ENCODE measurements at places on chromosomes 7 and 10.
A peak's percentile ranks its signal among the peaks of the same experiment; 100 is the strongest.

- DNase-seq, result no peak
Observed at GRCh38 chr7:155739538-155740143, 72.6 kb downstream of the SHH start.

GRCh38 chr7:27703181-27703580, 36.8 kb upstream of the TAX1BP1 start:
- no peak for DNase-seq

DNA sequence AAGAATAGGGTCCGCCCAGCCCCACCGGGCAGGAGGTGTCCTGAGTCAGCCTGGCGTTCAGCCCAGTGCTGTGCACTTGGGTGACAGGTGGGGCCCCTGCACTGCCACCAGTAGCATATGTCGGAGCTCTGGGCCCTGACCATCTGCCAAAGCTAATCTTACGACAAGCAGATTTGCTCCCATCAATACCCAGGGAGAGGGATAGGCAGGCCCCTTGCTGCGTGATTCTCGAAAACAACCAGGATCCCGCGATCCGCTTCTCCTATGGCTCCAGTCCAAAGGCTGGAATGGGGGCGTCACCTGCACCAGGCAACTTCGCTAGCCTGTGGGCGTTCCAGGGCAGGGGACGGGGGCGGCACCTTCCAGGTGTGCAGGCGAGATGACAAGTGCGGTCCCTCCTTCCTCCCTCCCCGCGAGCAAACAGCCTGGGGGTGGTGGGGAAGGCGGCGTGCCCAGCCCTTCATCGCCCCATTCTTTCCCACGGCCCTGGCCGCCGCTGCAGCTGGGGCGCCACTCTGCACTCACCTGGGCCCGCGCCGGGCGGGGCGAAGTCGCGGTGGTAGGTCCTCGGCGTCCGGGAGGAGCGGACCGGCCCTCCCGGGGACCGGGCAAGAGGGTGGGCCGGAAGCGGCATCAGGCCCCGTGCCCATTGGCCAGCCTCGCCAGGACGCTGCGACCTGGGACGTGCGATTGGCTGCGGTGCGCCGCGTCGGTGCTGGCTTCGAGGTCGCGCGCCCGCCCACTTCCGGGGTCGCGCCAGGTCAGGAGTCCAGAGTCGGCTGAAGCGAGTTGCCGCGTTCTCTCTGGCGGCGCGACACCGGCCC, at the start of gene TECPR1:
Gene TECPR1 (minus strand): TSS at position 632 of the 824 bp plus-strand sequence. CDS start 6,086 bp downstream, outside the sequence.
- peak; percentile 84 for DNase-seq

- DNase-seq, result no peak
Observed at GRCh38 chr7:73871163-73872011, 10.4 kb downstream of the TMEM270 start.

- DNase-seq, result no peak
Observed at GRCh38 chr10:45294681-45295080, 20.7 kb downstream of the OR13A1 start.

DNA sequence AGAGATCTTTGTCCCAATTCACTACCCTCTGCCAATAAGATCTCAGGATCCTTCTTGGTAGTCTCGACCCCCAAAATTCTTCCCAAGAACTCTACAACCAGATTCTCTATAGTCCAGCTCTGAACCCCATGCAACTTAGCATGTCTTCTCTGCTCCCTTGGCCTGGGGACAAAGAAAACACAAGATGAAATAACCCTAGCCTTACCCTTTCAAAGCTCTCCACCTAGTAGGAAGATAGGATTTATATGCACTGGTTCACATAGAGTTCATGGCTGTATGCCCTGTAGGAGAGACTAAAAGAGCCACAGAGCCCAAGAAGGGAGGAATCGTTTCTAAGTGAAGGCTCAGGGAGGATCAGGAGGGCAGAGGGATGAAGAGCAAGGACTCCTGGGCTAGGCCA, 96.1 kb downstream of the PPP1R3C start:
- no peak for DNase-seq

DNA sequence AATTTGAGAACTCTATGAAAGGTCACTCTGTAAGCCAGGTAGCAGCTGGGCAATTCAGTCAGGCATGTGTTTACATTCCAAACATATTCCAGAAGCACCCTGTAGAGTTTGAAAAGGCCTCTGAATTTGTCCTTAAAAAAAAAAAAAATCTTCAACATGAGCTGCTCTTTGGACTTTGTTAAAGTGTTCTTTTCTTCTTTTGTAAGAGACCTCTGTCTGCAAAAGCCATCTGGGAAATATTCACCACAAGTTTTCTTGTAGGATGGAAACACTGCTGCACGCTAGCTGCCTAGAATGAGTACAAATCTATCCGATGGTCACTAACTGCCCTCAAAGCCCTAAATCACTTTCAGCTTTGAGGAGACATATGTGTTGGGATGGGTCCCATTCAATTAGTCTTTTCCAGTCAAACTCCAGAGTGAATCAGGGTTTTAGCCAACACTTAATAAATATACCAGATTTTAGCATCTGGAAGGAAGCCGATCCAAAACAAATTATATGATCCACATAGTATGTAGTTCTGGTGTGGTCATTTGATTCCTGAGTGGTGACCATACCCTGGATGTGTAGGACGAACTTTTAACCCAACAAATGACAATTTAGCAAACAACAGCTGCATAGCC, 85.9 kb downstream of the CD36 start:
- no peak for DNase-seq

GRCh38 chr7:99619571-99620130, 2.9 kb downstream of the ZSCAN25 start:
- DNase-seq, result no peak

- DNase-seq, result no peak
Observed at GRCh38 chr10:76632767-76633051, 1004.9 kb downstream of the KCNMA1 start.

- no peak for DNase-seq
Observed at GRCh38 chr10:91344117-91344856, 65.9 kb upstream of the HECTD2 start.

- no peak for DNase-seq
Observed at GRCh38 chr10:867807-868206, 63.7 kb downstream of the LARP4B start.

- DNase-seq, result no peak
Observed at GRCh38 chr10:17074541-17074847, 55.1 kb downstream of the CUBN start.

DNA sequence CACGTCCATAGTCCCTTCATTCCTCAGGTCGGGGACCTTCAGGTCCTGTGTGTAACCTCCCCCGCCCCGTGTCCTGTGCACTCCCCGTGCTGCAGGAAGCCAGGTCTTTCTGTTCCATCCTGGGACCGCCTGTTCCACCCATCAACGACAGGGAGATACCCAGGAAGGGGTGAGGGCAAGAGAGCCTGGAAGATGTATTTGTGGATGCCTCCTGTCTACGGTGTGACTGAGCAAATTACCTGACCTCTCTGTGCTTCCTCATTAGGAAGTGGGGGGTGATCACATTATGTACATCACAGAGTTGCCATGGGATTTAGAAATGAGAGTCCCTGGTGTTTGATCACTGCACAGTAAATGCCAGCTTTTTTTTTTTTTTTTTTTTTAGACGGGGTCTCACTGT, 46.3 kb downstream of the GRID2IP start:
- no peak for DNase-seq

DNA sequence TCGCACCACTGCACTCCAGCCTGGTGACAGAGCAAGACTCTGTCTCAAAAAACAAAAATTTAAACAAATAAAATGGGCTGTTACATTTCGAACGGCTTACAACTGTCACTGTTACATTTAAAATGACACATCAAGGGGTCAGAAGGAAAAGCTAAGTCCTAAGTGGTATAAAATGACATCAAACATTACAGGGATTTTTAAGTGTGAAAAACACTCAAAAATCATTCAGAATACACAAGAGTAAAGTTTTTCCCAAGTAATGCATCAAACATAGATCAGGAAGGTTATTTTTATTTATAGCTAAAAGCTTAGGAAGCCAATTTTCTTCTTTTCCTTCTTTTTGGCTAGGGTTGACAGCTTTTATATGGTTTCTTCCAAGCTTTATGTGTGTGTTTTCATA, 39.0 kb downstream of the CCDC3 start:
- no peak for DNase-seq

DNA sequence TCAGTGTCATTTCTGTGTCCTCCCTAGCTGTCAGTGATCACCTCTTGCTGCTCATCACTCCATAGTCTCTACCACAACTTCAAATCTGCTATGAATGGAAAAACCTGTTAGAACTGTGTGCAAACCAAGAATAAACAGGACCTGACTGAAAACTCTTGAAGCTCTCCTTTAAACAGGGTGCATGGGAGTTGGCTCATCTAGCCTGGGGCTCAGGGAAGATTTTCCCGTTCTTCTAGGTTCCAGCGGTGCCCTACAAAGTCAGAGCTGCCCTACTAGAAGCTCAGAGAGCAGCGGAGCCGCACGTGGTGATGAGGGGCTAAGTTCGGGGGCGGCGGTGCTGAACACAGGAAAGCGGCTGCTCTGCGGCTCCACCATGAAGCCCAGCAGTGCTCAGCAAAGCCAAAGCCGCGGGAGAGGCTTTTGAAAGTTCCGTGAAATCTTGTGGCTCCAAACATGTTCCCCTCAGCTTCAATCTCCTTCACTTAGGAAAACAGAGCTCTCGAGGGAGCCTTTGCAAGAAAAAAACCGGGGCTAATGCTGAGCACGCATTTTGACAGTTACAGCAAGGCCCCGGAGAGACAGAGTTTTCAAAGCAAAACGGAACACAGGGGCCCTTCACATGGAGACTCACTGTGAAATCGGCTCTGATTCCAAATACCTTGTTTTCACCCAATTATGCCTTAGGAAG, 30.5 kb downstream of the RGS10 start:
- no peak for DNase-seq

DNA sequence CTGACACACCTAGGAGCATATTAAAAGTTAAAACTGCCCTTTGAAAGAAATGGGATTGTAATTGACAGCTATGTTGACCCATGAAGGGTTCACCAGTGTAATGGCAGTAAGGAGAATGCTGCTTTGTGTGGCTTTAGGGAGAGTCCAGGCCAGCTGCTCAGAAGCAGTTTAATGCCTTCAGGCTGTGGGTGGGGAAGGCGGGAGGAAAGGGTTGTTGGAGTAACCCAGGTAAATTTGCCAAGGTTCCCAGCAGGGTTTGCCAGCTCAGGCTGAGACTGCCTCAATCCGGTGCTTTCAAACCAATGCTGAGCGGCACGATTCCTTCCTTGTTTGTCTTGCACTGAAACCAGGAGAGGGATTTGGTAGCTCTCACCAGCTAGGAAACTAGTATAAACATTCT, 637.2 kb downstream of the INHBA start:
- DNase-seq, result no peak

- no peak for DNase-seq
Observed at GRCh38 chr10:42578019-42578418, 60.4 kb downstream of the ZNF33B start.

DNA sequence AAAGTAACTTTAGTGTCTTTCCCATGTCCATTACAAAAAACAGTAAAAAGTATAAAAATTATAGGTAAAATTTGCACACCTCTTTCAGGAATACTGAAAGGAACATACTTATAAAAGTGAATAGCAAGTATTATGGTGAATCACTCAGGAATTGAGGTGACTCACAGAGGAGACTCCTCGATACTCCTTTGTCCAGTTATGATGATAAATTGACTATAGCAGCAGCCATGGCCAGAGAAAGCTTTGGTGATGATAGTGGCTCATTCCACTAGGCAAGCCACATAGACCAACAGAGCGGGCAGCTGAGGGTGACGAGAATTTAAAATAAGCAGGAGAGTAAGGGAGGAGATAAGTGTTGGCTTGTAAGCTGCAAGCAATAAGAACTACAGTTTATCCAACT, 1231.1 kb upstream of the CELF2 start:
- no peak for DNase-seq

DNA sequence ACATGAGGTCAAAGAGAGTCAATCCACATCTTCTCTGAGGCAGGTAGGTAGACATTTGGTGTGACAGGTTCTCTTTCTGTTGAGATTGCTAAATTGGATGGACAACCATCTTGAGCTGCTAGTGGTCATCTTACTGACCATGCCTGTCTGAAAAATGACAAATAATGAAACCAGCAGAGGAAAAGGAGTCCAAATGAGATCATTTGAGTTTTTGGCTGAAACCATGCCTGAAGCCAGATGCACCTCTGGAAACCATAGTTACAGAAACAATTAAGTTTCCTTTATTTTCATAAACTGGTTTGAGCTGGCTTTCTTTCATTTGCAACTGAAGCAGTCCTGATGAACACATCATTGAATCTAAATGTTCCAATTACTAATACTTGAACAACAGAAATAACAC, 100.6 kb downstream of the ZNF438 start:
- DNase-seq, result no peak

DNA sequence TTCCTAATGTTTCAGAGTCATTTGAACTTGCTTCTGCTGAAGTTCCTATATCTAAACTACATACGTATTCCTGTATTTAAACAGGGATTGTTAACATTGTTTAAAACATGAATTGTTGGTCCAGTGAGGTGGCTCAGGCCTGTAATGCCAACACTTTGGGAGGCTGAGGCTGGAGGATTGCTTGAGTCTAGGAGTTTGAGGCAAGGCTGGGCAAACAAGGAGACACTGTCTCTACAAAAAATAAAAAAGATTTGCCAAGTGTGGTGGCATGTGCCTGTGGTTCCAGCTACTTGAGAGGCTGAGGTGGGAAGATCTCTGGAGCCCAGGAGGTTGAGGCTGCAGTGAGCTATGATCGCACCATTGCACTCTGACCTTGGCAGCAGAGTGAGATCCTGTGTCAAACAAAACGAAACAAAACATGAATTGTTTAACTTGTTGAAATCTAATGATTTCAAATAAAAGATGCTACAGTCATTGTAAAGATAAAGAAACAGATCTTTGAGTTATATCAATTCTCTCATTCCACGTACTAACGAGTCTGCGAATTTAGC, 809.4 kb downstream of the TYW1 start:
- DNase-seq, result no peak

DNA sequence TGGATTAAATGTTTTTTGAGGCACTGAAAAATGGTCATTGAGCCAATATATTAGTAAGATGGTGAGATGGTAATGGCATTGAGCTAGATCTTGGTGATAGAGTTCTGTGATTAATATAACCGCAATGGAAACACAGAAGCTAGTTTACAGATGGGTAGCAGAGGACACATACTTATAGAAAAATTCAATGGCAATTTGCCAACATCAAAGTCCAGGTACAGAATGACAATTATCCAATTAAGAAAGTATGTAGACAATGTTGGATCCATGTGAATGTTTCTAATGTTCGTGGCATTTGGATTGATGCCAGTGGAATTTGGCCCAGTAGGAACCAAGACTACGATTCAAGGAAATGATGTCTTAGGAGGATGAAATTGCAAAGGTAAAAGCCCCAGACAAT, 187.8 kb downstream of the GNAT3 start:
- DNase-seq, result no peak

- DNase-seq, result no peak
Observed at GRCh38 chr7:16945372-16945771, 63.6 kb upstream of the AGR3 start.

- no peak for DNase-seq
Observed at GRCh38 chr7:118648002-118648401, 423.5 kb downstream of the ANKRD7 start.

GRCh38 chr7:79930604-79931003, 204.0 kb upstream of the GNAI1 start:
- no peak for DNase-seq

DNA sequence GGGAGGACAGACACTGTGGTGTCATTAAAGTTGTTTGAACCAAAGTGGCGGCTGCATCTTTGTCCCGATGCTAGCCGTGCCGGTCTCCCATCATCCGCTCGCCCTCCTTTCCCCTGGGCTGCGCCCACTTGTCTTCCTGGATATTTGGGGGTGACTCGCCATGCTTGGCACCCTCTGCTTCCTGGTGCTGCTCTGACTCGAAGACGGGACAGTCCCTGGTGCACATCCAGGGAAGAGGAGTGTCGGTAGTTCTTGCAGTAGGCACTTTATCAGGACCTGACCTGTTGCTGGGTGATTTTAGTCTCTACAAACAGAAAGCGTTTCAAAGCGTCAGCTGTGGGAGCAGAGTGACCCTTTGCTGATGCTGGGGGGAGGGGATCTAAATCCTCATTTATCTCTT, 68.3 kb upstream of the DNAJB6 start:
- DNase-seq, result no peak
